ENCODE measurements at places on chromosomes 6 and 20. TPM values are rescaled to one million over a fixed set of nuclear protein-coding genes. Genes with fewer than 3 reads are reported as not detected.

DNA sequence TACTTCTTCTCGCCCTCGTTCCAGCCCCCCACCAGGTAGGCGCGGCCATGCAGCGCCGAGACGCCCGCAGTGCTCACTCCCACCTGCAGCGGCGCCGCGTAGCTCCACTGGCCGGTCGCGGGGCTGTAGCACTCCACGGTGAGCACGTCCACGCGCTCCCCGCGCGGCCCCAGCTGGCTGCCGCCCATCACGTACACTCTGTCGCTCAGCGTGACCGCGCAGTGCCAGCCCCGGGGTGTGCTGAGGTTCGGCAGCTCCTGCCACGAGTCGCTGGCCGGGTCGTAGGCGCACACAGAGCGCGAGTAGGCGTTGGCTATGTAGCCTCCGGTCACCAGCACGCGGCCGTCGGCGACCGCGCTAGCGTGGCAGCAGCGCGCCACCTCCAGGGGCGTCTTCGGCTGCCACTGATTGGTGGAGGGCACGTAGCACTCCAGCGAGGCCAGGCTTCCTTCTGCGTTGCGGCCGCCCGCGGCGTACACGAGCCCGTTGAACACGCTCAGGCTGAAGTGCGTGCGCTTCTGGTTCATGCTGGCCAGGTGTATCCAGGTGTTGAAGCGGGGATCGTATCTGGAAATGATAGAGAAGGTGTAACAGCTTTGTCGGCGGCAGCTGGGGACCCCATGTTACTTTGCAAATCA is 13.7 kb downstream of the KLHL31 start:
- no peak overlapping the region for H3K27ac ChIP-seq
- H3K4me1 ChIP-seq = no peaks in the 10 kb centered on the region
- H3K27me3 ChIP-seq = peaks cover 7% of the 10 kb centered on the region
- peak; percentile 88 for DNase-seq
- peak overlapping the region; percentile 76 for H3K4me3 ChIP-seq

- no peaks in the 10 kb centered on the region for H3K4me1 ChIP-seq
- peaks cover 60% of the 10 kb centered on the region for H3K36me3 ChIP-seq
- no peak overlapping the region for H3K4me3 ChIP-seq
- H3K27me3 ChIP-seq = no peaks in the 10 kb centered on the region
- H3K27ac ChIP-seq = no peak overlapping the region
Measured at GRCh38 chr20:34927736-34928135, 27.9 kb downstream of the GSS start.

DNA sequence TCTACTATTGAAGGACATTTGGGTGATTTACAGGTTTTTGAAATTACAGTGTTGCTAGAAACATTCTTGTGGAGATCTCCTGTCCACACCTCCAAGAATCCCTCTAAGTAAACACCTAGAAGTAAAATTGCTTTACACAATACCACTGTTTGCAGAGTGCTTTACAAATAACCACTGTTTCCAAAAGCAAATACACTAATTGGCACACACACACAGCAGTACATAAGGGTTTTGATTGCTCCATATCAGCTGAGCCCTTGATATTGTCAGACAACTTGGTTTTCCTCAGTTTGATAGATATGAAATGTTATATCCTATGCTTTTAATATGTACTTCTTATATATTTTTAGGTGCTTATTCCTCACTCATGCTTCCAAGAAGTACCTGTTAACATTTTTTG is 6.3 kb downstream of the HMGN4 start:
- no peak overlapping the region for H3K27ac ChIP-seq
- H3K4me1 ChIP-seq = no peaks in the 10 kb centered on the region
- no peaks in the 10 kb centered on the region for H3K27me3 ChIP-seq
- DNase-seq = no peak
- no peak overlapping the region for H3K4me3 ChIP-seq

- H3K4me1 ChIP-seq = no peaks in the 10 kb centered on the region
- H3K36me3 ChIP-seq = no peaks in the 10 kb centered on the region
- no peak overlapping the region for H3K27ac ChIP-seq
Measured at GRCh38 chr20:12058216-12058615, 140.5 kb downstream of the BTBD3 start.

GRCh38 chr6:86856937-86857563 is 80.3 kb upstream of the HTR1E start:
- no peaks in the 10 kb centered on the region for H3K36me3 ChIP-seq
- no peaks in the 10 kb centered on the region for H3K27me3 ChIP-seq
- no peak overlapping the region for H3K27ac ChIP-seq

DNA sequence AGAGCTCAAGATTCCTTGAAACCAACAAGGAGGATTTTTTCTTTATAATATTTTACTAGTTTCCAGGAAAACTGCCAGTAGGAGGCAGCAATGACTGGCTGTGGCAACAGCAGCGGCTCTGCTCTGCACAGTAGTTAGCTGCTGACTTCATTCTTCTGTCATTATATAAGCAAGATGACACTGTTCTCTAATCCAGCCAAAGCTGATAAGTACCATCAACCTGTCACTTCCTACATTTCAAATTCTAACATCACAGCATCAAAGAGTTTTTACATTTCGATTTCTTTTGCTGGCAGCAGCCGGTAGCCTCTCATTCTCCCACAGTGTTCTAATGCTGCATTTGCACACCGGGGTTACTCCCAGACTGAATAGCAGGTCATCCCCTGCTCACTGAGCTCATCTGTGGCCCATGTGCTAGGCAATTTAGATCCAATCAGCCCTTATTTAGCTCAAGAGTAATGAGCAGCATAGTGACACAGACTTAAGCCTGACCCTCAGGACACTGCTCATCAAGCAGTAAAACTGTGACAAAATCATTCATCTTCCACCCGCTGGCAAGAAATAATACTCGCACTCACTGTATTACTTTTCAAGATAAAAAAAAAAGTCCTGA is 67.8 kb downstream of the MMS22L start:
- H3K27ac ChIP-seq = no peak overlapping the region
- DNase-seq = peak; percentile 37
- H3K36me3 ChIP-seq = peaks cover 6% of the 10 kb centered on the region
- no peak overlapping the region for H3K4me3 ChIP-seq
- H3K27me3 ChIP-seq = no peaks in the 10 kb centered on the region

DNA sequence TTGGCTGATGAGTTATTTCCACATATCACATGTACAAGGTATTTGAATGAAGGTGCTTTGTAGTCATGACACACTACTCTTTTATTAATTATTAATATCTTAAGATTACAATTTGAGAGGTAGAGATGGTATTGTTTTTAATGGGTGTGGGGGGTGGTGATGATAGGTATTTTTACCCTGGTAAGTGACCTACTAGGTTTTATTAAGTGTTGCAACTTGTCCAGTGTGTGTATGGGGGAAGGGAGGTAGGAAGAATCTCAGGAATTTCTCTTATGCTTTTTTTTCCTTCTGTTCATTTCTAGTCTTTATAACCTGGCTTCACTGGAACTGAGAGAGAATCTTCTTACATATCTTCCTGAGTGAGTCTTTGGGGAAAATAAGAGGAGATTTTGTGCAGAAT is 101.4 kb downstream of the LRRC1 start:
- no peaks in the 10 kb centered on the region for H3K4me1 ChIP-seq
- no peak for DNase-seq
- no peak overlapping the region for H3K27ac ChIP-seq
- no peaks in the 10 kb centered on the region for H3K27me3 ChIP-seq
- H3K4me3 ChIP-seq = no peak overlapping the region
- peaks cover 7% of the 10 kb centered on the region for H3K36me3 ChIP-seq

GRCh38 chr6:145028144-145028818 is 707.0 kb downstream of the EPM2A start:
- no peaks in the 10 kb centered on the region for H3K27me3 ChIP-seq
- H3K36me3 ChIP-seq = no peaks in the 10 kb centered on the region
- no peaks in the 10 kb centered on the region for H3K4me1 ChIP-seq

- no peak overlapping the region for H3K4me3 ChIP-seq
- DNase-seq = no peak
- no peak overlapping the region for H3K27ac ChIP-seq
- H3K36me3 ChIP-seq = no peaks in the 10 kb centered on the region
Measured at GRCh38 chr6:163348789-163349680, 65.5 kb upstream of the QKI start.

GRCh38 chr6:126625019-126625418 is 285.1 kb downstream of the CENPW start:
- no peak overlapping the region for H3K4me3 ChIP-seq
- H3K4me1 ChIP-seq = no peaks in the 10 kb centered on the region
- no peaks in the 10 kb centered on the region for H3K27me3 ChIP-seq
- H3K36me3 ChIP-seq = no peaks in the 10 kb centered on the region
- no peak overlapping the region for H3K27ac ChIP-seq

- DNase-seq = no peak
- peak overlapping the region; percentile 85 for H3K4me3 ChIP-seq
- H3K27me3 ChIP-seq = no peaks in the 10 kb centered on the region
- H3K27ac ChIP-seq = no peak overlapping the region
- H3K36me3 ChIP-seq = peaks cover 30% of the 10 kb centered on the region
Measured at GRCh38 chr20:43514648-43514999, 7.1 kb downstream of the L3MBTL1 start.

DNA sequence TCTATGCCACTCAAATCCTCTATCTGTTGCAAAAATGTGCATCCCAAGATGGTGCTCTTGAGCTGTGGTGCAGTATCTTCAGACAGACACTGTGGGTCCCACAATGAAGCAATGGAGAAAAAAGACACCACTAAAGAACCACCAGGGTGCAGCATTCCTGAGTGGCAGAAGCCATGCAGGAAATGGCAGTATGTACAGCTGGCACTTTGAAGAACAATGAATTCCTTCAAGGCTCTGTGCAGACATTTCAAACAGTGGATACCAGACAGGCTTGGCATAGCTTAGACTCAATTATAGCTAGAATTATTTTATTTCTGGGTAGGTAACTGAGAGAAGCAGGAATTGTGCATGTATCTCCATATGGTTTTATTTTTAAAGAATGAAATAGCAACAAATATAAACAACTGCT is 24.0 kb upstream of the HDAC2 start:
- peak; percentile 68 for DNase-seq
- H3K4me1 ChIP-seq = 0 out of 2 replicates have a peak, but pooled peaks cover 4% of the 10 kb centered on the region
- H3K36me3 ChIP-seq = peaks cover 11% of the 10 kb centered on the region
- no peak overlapping the region for H3K27ac ChIP-seq
- no peaks in the 10 kb centered on the region for H3K27me3 ChIP-seq

DNA sequence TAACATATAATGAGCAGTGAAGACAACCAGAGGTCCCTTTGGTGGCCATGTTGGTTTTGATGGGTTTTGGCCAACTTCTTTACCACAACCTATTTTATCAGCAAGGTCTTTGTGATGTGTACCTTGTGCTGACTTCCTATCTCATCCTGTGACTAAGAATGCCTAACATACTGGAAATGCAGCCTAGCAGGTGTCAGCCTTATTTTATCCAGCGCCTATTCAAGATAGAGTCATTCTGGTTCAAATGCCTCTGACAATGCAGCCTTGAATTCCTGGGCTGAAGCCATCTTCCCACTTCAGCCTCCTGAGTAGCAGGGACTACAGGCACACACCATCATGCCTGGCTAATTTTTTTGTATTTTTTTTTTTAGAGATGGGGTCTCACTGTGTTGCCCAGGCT is 7.8 kb upstream of the TRIM38 start:
- H3K27me3 ChIP-seq = no peaks in the 10 kb centered on the region
- H3K36me3 ChIP-seq = peaks cover 10% of the 10 kb centered on the region
- H3K27ac ChIP-seq = no peak overlapping the region
- no peak for DNase-seq

DNA sequence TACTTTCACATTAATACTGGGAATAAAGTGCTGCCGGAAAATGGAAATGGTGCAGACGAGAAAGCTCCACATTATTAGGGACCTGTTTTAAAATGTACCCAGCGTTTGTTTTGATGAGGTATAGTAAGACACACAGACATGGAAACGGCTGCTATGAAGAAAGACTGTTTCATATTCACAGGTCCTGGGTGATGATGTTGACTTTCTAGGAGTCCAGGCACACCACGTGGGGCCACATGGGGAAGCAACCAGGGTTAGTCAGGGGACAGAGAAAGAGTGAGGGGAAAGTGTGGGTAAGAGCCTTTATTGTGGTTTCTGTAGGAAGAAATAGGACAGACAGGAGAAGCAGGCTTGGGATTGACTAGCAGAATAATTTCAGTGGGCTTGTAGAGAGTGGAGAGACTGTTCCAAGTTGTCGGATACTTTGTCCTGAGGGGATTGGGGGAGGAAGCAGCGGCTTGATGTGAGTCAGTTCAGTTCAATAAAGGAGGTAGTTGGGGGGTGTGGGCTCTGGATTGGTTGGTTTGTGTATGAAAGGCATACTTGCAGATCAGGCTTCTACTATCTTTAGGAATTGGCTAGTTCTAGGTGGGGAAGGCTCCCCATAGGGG is 112.0 kb upstream of the MCHR2 start:
- H3K27me3 ChIP-seq = no peaks in the 10 kb centered on the region
- H3K4me1 ChIP-seq = no peaks in the 10 kb centered on the region
- no peak overlapping the region for H3K4me3 ChIP-seq
- no peak for DNase-seq

GRCh38 chr20:839626-840025 is 6.1 kb downstream of the FAM110A start:
- no peaks in the 10 kb centered on the region for H3K4me1 ChIP-seq
- H3K36me3 ChIP-seq = no peaks in the 10 kb centered on the region
- no peak overlapping the region for H3K4me3 ChIP-seq
- H3K27ac ChIP-seq = no peak overlapping the region
- no peak for DNase-seq

GRCh38 chr6:149095842-149096241 is 221.7 kb upstream of the TAB2 start:
- H3K27ac ChIP-seq = no peak overlapping the region
- H3K4me1 ChIP-seq = peaks cover 4% of the 10 kb centered on the region
- no peaks in the 10 kb centered on the region for H3K36me3 ChIP-seq
- no peaks in the 10 kb centered on the region for H3K27me3 ChIP-seq
- no peak for DNase-seq

DNA sequence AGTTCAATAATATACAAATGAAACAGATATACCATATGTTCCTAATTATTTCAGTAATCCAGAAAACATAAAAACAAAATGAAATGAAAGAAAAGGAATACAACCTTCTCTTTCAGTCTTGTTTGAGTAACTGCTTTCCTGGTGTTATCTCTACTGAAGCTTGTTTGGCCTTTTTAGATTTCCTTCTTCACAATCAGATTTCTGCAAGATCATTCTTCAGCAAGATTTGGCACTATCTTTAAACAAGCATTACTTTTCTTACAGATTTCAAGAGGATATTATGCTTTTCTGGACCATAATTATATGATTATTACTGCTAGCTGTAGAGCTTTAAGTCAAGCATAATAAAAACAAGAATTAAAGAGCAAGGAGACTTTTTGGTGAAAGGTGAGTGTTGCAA is 120.2 kb downstream of the MYB start:
- H3K27me3 ChIP-seq = no peaks in the 10 kb centered on the region
- no peaks in the 10 kb centered on the region for H3K4me1 ChIP-seq
- H3K4me3 ChIP-seq = no peak overlapping the region
- no peak overlapping the region for H3K27ac ChIP-seq
- H3K36me3 ChIP-seq = no peaks in the 10 kb centered on the region
- no peak for DNase-seq

BFSP1 gene
- total RNA-seq = 8.6 TPM

COL12A1 gene
- 1.4 TPM for total RNA-seq

EYS gene
- total RNA-seq = 0.11 TPM

SIRT5 gene
- total RNA-seq = 14.6 TPM

GHRH gene
- total RNA-seq = 0.68 TPM

RNF8 gene
- 34.7 TPM for total RNA-seq
